ENCODE measurements at places on chromosomes 6 and 20. TPM values are rescaled to one million over a fixed set of nuclear protein-coding genes. Genes with fewer than 3 reads are reported as not detected.

Gene SNTA1
- total RNA-seq, result 6.2 TPM

DNA sequence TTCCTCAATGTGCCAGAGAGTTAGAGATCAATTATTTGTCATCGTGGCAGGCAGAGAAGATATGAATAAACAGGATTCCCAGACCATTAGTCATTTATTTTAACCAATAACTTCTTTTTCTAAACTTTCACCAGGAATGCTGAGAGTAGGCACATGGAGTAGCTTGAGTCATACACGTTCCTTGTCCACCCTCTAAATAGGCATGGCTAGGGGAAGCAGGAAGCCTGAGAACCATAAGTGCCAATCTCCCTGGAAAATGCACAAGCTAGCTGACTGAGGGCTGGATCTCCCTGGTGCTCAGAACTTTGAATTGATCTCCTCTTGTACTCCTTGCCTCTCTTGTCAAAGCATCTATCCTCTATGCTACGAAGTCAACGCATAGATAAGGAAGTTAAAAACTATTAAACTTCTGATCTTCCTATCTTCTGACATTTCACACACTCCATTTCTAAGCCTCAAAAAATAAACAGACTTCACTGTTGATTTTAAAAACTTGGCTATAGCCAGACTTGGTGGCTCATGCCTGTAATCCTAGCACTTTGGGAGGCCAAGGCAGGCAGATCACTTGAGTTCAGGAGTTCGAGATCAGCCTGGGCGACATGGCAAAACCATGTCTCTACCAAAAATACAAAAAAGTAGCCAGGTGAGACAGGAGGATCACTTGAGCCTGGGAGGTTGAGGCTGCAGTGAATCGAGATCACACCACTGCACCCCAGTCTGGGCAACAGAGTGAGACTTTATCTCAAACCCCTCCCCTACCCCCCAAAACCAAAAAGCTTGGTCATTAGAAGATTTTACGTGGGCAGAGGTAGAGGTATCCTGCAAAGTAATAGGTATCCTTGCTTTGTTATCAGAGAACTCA, 11.8 kb downstream of the ADTRP start:
- no peak overlapping the region for H3K4me3 ChIP-seq
- no peaks in the 10 kb centered on the region for H3K36me3 ChIP-seq
- peaks cover 4% of the 10 kb centered on the region for H3K4me1 ChIP-seq
- H3K27ac ChIP-seq, result no peak overlapping the region
- no peaks in the 10 kb centered on the region for H3K27me3 ChIP-seq

DNA sequence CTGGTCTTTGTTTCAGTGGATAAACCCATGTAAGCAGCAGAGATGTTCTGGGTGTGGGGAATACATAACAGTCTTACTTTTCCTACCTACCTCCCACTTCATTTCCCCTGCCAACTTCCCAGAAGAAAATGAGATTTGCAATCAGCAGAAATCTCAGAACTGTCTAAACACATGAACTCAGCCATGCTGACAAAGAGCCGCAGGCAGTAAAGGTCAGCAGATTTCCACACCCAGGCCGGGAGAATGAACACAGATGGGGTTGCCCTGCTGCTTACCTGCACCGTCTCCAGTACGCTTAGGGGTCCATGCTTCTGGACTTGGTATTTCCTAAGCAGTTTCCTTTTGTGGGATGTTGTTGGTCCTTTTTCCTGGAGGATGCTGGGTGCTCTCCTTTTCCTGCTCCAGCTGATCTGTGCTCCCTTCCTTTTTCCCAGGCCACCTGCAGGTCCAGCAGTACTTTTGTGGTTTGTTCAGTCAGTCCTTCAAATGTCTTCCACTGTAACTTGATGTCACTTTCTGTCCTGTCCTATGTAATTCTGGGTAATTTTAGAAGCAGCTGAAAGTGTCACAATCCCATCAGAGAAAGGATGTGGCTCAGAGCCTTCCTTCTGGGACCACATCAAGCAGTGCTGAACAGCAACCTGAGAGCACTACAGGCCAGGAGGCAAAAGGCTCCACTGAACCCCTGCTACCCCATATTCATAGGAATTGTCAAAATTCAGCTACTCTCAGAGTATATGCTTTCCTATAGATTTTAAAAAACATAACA, 129.0 kb downstream of the CEP57L1 start:
- no peaks in the 10 kb centered on the region for H3K4me1 ChIP-seq
- H3K27me3 ChIP-seq, result peaks cover 4% of the 10 kb centered on the region
- H3K36me3 ChIP-seq, result no peaks in the 10 kb centered on the region
- H3K27ac ChIP-seq, result no peak overlapping the region
- no peak for DNase-seq

DNA sequence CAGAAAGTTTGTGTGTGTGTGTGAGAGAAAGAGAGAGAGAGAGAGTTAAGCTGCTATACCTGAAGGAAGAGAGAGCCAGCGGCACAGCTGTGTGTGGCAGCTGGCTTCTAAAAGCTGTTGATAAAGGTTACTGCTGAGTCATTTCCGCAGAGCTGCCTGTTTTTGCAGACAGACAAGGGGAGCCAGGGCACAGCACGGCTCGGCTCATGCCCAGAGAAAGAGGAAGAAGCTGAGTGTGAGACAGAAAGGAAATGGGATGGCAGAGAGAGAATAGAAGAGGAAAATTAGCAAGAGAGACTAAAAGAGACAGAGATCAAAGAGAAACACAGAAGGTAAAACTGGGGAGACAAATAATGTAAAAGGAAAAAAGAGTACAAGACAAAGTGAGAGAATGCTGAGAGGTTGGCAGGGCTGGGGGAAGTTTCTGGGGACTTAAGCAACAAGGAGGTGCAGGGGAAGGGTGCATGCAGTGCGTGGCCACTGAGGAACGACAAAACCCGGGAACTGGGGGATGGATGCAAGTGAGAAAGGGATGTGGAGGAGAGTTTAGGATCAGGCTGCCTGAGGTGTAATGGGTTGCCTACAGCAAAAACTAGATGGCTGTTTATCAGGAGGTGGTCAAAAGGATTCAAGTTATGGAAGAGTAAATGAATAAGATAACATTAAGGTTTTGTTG, 22.7 kb downstream of the HLA-A start:
- H3K27ac ChIP-seq, result peak overlapping the region; percentile 83
- no peaks in the 10 kb centered on the region for H3K36me3 ChIP-seq
- DNase-seq, result peak; percentile 97
- H3K27me3 ChIP-seq, result no peaks in the 10 kb centered on the region
- H3K4me3 ChIP-seq, result peak overlapping the region; percentile 97
- peaks cover 48% of the 10 kb centered on the region for H3K4me1 ChIP-seq

DNA sequence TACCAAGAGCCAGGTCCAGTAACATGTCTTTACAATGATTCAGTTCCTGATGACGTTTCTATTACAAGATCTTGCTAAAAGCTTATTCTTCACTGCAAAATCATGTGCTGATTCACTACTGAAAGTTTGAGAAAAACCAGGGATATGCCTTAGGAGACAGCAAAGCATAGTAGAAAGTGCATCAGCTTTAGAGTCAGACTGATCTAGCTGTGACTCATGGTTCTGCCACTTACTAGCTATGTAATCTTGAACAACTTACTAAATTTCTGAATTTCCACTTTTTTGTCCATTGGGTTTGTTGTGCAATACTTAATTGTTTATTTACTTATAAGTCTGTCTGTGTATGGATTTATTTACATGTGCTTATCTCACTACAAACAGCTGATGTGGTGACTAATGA, 198.5 kb upstream of the RSPO3 start:
- no peaks in the 10 kb centered on the region for H3K4me1 ChIP-seq
- H3K4me3 ChIP-seq, result no peak overlapping the region
- no peak overlapping the region for H3K27ac ChIP-seq
- H3K36me3 ChIP-seq, result no peaks in the 10 kb centered on the region
- no peak for DNase-seq

- no peak overlapping the region for H3K27ac ChIP-seq
- no peaks in the 10 kb centered on the region for H3K27me3 ChIP-seq
- H3K4me1 ChIP-seq, result no peaks in the 10 kb centered on the region
- no peak for DNase-seq
These were observed 32.5 kb upstream of the MEI4 start for GRCh38 chr6:77620278-77620882.

DNA sequence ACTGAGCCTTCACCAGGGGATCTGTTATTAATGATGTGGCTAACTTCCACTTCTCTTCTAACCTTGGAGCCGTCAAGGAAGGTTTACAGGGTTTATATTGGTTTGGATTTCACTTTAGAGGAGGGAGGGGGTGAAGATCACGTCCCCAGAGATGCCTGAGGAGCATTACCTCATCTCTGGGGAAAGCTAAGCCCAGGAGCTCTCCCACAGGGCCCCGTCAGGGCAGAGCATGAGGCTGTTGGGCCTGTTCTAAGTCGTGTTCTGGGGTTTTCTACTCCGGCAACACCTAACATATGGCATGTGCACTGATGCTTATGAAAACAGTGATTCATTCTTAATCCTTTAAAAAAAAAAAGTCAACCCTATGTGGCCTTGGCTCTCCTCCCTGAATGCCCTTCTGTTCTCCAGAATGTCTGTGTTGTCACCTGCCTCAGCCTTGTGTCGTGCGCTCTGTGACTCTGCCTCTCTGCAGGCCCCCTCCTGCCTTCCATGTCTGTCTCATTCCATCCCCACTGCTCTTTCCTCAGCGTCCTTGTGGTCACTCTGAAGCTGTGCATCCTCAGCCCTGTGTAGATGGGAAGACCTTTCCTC, 97.4 kb upstream of the JARID2 start:
- no peak for DNase-seq
- H3K27me3 ChIP-seq, result no peaks in the 10 kb centered on the region
- H3K4me1 ChIP-seq, result no peaks in the 10 kb centered on the region

Gene OR2J3
- total RNA-seq, result not detected

- H3K36me3 ChIP-seq, result no peaks in the 10 kb centered on the region
- DNase-seq, result no peak
- peaks cover 6% of the 10 kb centered on the region for H3K27me3 ChIP-seq
- H3K4me1 ChIP-seq, result no peaks in the 10 kb centered on the region
These were observed 55.2 kb upstream of the ASIP start for GRCh38 chr20:34185766-34186620.

Gene MLN
- total RNA-seq, result not detected

- DNase-seq, result peak; percentile 84
- H3K27ac ChIP-seq, result no peak within 1 kb of the TSS
- peak within 1 kb of the TSS; percentile 48 for H3K4me3 ChIP-seq
- H3K36me3 ChIP-seq, result no peaks in the 10 kb centered on the region
These were observed at the start of gene KIF6 for GRCh38 chr6:39724787-39725631. Gene KIF6, minus strand, starts transcription at chr6:39725408. Its CDS starts 98 bp downstream, at chr6:39725310.

Gene NFATC2
- total RNA-seq, result 56.8 TPM

DNA sequence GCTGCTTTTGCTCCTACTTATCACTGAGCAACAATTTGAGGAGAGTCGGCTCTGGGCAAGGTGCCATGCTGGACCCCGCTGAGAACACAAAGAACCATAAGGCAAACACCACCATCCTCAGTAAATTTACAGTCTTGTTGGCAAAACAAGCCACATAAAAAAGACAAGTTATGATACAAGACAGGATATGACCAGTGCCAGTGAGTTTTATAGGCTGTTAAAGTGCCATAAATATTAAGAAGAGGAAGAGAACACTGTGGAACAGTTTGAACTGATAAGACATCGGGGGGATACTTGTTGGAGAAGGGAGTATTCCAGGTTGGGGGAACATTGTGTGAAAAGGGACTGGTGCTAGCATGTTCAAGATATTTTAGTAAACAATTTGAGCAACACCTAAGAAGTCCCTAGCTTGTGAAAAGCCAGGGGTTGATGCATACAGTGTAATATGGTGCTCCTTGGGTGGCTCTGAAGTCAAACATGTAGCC, 25.3 kb upstream of the RIPOR2 start:
- H3K4me1 ChIP-seq, result peaks cover 65% of the 10 kb centered on the region
- peak overlapping the region; percentile 62 for H3K27ac ChIP-seq
- H3K4me3 ChIP-seq, result peak overlapping the region; percentile 45
- no peaks in the 10 kb centered on the region for H3K27me3 ChIP-seq
- peaks cover 5% of the 10 kb centered on the region for H3K36me3 ChIP-seq
- DNase-seq, result peak; percentile 37

Gene PI16
- 62.2 TPM for total RNA-seq

GRCh38 chr20:227439-228105, 514 bp downstream of the DEFB129 start:
- H3K27me3 ChIP-seq, result peaks cover 7% of the 10 kb centered on the region
- H3K4me1 ChIP-seq, result no peaks in the 10 kb centered on the region
- no peak overlapping the region for H3K4me3 ChIP-seq
- no peaks in the 10 kb centered on the region for H3K36me3 ChIP-seq
- H3K27ac ChIP-seq, result no peak overlapping the region

Data from CD4-positive, CD25-positive, alpha-beta regulatory T cell (primary cell).